Mucosa of descending colon (tissue), 3 donors: ENCODE measurements at places on chromosomes 4 and X.

DNA sequence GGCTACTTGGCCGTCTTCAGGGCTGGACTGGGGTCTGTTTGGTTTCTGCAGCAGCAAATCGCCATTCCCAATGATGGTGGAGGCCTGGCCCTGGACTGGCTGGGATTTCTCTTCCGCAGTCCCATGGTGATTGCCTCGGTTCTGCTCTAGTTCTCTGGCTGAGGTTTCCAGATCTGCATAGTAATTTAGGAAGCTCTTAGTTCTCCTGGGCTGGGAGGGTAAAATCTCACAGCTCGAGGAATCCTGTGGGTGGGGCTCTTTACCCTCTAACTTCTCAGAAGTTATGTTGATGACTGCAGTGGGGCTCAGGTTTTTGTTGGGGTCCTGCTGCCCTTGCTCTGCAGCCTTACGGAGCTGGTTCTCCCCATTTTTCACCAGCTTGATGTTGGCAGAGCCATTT is 200.6 kb downstream of the APBB2 start:
- DNase-seq, result no peak

- no peak for DNase-seq
Observed at GRCh38 chr4:1713003-1713851, 1.1 kb upstream of the SLBP start.

DNA sequence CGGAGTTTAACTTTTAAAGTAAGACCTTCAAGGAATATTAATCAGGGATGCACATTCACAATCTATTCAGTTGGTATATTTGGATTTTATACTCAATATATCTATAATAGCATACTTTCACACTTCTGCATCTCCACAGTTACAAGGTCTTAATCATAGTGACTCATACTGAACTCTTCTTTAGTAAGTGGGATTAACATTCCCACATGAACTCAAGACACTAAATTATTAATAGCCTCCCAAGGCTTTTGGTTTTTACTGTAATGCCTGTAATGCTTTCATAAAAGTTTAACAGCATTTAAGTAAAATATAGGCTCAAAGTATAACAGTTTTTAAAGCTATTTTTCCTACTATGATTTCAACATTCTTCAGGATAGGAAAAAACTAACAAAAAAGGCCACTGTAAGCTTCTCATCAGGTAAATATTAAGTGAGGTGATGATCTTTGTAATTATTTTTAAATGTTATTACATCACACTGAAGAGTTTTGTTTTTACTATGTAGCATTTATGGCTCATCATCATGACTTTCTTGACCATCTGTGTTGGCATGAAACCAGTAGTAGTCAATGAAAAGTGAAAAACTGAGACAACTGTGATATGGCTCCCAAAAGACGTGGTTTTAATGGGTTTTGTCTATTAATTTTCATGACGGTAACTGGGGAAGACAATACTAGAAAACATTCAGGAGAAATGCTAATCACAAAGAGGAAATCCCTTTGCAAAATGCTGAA is 91.5 kb upstream of the GALNT7 start:
- DNase-seq, result no peak

DNA sequence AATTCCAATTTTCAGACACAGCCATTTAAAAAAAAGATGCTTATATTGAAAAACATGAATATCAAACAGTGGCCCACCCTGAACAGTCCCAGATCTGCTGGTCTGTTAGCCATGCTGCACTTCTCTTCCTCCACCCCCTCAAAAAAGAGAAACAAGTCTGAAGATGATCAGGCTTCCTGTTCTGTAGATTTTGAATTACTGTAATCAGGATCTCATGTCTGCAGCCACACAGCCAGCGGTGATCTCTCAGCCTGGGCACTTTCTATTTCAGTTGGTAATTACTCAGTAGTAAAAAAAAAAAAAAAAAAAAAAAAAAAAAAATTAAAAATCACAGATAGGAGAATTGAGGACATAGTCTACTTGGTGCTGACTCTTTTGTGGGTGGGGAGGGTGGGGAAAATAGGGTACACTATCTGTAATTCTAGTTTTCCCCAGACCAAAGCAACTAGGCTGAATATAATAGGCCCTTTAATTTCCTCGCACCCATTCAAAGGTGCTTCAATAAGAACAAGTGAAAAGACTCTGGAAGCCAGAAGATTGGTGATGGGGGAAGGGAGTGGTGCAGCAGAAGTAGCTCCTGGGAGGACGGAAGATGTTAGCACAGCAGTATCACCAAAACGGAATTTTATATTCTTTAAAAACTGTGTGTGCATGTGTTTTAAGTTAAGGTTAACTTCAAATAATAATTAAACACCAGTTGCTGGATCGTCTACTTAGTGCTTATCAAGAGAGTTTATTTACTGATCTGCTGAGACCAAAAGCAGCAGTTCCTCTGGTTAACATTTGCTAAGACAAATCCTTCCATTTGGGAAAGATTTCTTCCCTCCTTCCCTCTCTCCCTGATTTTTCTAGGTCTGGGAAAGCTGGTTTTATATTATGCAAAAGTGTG is 47.0 kb downstream of the SPRY1 start:
- peak; percentile 25 for DNase-seq

GRCh38 chr4:17769406-17770174 is 11.8 kb downstream of the FAM184B start:
- no peak for DNase-seq
